ENCODE measurements at places on chromosomes 2 and 18.

DNA sequence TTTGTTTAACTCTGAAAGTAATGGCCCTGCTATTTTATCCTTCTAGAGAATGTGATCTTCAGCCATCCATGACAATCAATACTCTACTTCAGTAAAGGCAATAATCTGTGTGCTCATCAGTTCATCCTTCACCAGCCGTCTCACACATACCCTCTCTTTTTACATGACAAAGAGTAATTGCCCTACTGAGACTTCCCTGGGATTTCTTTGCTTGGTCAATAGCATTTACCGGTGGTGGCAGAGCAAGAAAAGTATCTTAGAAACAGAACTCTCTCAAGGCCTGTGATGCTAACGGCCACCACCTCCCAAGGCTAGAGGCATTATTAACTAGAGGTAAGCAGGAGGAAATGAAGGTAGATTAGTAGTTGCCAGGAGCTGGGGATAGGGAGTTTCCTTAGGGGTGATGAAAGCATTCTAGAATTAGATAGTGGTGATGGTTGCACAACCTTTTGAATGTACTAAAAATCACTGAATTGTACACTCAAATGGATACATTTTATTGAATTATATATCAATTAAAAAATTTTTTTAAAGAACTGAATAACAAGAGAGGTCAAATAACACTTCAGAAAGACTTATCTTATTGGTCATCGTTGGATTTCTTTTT is 57.9 kb upstream of the EPC2 start:
- no peak for DNase-seq

DNA sequence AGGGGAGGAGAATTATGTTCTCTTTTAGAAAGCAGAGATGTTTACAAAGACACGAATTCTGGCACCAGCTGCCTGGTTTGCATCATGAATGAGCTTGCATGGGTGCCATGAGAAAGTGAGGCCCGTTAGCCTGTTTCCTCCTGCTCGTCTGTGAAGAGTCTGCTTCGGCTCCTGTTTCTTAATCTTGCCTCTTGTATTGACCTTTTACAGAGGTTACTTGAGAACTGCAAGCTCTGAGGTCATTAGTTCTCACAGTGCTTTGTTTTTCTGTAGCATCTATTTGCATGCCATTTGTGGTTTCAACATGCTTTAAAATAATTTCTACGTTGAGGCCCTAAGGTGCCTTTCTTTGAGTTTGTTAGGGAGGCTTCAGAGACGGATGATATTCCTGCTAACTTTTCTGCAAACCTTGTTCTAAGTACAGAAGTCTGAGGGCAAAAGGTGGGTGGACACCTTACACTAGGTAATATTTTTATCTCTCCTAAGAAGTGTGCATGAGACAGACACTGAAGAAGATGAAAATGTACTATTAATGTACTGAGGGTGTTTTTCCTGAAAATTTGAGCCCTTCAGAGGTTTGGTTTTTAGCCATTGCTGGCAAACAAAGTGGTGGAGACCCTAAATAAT is 53.4 kb upstream of the LINC00305 start:
- no peak for DNase-seq

DNA sequence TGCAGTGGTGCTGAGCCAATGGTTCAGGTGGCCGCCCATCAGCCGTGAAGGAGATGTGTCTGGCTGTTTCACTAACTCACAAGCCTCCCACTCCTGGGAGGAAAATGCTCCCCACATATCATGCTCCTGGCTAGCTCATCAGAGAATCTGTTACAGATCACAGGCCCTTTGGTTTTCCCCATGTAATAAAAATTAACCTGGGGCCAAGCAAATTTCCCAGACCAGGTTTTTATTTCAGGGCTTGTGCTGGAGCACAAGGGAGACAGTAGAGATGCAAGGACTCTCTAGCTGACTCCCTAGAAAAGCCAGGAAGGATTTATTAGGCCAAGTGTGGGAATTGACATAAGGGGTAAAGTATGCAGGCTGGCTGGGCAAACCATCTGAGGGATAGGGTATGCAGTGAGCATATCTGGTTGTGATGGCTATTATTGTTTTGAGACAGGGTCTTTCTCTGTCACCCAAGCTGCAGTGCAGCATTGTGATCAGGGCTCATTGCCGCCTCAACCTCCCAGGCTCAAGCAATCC is 40.6 kb upstream of the CCBE1 start:
- no peak for DNase-seq

GRCh38 chr2:157043786-157044185 is 213.7 kb upstream of the GALNT5 start:
- DNase-seq: no peak

- no peak for DNase-seq
Measured at GRCh38 chr18:21281603-21282002, 39.6 kb downstream of the GREB1L start.

- DNase-seq: no peak
Measured at GRCh38 chr2:120990451-120990871, 254.8 kb downstream of the GLI2 start.

DNA sequence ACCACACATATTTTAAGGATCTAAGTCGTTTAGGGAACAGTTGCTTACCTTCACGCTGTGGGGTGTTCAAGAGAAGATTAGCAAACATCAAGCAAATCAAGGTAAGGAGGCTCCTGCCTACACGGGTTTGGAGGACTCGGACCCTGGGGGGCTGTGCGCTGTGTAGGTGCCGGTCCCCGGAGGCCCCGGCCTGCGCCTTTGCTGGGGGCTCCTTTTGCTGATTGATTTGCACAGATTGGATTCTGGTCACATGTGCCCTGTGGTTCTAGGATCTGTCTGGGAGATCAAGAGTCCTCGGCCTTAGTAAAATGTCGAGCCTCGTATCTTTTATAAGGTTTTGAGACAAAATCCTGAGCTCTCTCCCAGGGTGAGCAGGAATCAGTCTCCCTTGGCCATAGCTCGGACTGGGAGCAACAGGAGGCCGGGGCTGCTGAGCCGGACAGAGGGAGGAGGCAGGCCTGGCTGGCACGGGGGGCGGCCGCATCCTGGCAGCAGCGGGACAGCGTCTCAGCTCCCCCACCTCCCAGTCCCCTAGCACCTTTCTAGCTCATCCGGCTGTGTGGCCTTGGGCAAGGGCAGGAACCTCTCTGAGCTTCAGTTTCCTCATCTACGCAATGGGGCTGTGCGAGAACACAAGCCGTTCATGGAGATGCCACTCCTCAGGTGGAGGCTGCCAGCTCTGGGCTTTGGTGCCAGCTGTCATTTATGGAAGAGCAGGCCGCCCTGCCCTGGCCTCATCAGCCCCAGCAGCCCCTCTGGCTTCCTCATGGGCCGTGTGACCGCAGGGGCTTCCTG is 147.2 kb downstream of the MBP start:
- no peak for DNase-seq

DNA sequence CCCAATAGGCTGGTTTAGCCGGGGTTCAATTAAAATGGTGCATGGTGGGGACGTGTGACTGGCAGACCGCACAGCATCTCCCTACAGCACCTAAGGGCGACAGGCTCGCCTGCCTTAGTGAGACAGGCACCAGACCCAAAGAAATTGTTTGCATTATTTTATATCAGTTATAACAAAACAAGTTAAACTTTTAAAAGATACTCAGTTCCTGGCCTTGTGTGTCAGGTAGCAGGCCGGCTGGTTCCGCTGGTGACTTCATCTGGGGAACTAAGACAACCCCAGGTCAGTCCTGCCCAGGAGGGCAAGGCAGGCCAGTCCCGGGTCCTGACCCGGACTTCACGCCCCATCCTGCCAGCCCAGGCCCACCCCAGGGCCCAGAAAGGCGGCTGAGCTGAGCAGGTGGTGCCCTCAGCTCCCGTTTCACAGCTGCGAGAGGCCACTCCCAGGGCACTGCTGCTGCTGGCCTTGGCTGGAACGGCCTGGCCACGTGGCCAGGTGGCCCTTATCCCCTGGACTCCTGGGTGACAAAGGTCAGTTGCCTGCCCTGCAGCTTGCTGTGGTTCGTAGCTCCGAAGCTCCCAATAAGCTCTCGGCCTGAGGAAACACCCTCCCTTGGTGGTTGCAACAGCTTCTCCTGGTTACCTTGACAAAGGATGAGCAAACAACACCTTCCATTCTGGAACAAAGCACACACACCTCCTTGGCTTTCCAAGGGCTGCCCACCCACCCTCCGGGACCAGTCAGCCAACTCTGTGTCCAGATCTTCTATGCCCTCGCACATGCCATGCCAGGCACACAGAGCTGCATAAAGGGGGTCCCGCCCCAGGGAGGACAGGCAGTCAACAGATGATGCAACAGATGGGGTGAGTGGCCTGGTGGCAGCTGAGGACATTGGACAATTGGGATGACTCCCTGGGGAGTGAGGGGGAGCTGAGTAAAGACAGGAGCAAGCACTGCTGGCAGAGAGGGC is 11.3 kb upstream of the AGXT start:
- DNase-seq: no peak

DNA sequence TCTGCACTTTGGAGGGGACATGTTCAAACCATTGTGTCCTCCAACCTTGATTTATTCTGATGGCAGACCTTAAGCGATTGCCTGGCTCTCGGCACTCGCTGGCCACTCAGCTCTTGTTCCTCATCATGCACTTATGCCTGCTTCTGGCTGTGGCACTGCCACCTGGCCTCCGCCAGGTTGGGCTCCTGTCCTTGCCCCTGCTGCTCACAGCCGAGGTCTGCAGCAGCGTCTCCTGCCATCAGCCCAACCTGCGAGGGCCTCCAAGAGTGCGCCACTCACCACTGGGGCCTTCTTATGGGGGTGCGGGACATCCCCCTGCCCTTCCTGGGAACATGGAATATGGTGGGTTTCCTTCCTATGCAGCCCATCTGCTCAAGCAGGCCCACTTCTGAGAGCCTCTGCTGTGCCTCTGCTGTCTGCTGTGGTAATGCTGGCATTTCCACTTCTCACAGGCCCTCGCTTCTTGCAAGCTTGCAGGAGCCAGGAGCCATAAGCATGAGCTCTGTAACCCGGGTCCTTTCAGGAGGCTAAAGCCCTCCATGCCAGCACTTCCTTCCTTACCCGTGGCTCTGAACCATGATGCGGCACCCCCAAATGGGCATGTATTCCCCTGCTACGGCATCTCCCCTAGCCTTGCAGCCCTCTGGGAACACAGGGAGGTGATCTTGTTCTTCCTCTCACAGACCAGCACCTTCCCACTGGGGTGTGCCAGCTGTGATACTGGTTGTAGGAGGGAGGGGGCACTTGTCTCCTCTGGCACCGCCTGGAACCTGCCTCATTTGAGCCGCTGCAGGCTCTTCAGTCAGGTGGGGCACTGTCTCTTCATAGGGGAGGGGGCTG is 58.6 kb upstream of the HS6ST1 start:
- DNase-seq: no peak

DNA sequence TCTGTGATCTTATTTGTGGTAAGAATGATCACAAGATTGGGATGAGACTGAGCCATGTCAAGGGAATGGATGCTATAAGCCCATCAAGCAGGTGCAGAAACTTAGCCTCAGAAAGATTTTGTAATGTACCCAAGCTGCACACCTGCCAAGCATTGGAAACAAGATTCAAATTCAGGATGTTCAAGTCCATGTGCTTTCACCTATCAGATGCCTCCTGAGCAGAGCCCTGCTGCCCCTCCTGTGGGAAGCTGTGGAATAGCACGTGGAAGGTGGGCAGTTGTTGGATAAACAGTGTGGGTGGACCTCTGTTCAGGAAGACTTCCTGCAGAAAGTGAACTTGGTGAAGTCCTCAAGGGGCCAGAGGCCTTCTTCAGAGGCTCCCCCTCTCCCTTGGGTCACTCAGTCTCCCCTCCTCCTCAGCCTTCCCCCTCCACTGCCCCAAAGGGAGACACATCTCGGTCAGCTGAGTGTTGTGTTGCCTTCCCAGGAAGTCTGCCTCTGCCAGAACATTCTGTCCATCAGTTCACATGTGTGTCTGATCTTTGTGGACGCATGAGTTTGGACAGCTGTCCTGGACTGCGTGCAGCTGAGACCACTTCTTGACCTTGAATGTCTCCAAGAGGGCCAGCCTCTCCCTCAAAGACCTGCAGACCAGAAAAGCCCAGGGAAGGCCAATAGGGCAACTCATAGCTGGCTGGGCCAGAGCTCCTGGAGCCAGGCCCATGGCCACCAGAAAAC is 186.1 kb downstream of the INHBB start:
- DNase-seq: no peak

- no peak for DNase-seq
Measured at GRCh38 chr2:162839419-162839818, 852 bp upstream of the KCNH7 start.

GRCh38 chr2:133526530-133527300 is 41.5 kb downstream of the NCKAP5 start:
- no peak for DNase-seq
